Natural killer cell treated with Interleukin-12 subunit alpha and Interleukin-12 subunit beta and Interleukin-15 and Interleukin-18, amount 100 ng/mL, for 72 hours (primary cell): ENCODE measurements at places on chromosomes 12 and 14.
A peak's percentile ranks its signal among the peaks of the same experiment; 100 is the strongest.

DNA sequence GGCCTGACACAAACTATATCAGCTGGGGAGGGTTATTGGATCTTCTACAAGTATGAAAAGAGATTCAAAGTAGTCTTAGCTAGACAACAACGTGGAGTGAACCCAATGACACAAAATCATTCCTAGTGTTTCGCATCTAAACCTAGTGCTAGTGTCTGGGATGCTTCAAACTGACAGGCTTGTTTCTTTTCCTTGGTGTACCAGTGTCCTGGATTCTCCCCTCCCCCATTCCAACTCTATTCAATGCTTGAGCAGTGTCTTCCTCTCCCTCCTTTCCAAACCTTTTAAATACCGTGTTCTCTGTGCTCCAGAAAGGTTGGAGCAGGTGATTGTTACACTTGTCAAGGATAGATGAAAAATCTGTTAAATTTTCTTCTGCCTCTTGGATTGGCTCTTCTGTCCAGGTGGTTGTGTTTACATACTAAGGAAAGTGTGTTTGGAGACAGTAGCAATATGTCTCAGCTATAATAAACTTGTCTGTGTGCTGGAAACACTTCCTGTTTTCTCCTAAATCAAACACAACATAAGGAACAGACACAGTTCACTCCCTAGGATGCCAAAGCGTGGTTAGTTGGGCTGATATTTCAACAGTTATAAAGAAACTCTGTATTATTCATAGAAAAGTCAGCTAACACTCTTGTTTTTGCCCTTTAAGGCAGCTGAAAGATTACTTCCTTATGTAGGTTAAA, 14.4 kb upstream of the GUCY2C start:
- no peak overlapping the region for H3K4me3 ChIP-seq
- peaks cover 7% of the 10 kb centered on the region for H3K4me1 ChIP-seq
- H3K36me3 ChIP-seq: no peaks in the 10 kb centered on the region
- DNase-seq: no peak
- H3K27ac ChIP-seq: no peak overlapping the region

DNA sequence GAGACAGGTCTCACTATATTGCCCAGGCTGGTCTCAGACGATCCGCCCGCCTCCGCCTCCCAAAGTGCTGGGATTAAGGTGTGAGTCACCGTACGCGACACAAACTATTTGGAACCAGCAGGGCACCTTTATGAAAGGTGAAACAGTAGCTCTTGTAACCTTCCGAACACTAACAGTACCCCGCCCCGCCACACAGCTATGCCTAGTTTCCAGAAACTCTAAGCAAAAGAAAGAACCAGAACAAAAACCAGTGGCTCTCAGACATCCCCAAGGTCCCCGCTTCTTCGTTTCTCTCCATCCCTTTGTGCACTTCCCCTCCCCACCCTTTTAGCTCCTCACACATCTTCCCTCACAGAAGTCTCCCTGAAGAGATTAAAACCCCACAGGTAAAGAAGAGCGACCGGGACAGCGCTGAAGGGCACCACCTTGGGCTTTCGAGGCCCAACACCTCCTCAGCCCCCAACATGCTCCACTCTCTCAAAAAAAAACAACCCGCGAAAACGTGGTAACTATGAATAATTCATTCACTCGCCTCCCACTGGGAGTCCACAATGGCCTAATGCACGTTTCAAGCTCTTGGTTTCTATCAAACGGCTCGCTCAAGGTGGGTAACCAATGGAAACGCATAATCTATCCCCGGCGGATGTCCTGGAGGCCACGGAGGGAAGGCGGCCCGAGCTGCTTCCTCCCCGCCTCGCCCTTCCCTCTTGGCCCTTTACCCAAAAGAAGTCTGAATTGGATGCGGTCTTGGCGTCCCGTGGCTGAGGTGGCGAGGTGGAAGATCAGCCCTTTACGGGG, 877 bp downstream of the BAG5 start:
- no peak for DNase-seq
- H3K36me3 ChIP-seq: peaks cover 22% of the 10 kb centered on the region
- H3K27me3 ChIP-seq: no peaks in the 10 kb centered on the region
- H3K27ac ChIP-seq: peak overlapping the region; percentile 96
- H3K4me1 ChIP-seq: peaks cover 41% of the 10 kb centered on the region

DNA sequence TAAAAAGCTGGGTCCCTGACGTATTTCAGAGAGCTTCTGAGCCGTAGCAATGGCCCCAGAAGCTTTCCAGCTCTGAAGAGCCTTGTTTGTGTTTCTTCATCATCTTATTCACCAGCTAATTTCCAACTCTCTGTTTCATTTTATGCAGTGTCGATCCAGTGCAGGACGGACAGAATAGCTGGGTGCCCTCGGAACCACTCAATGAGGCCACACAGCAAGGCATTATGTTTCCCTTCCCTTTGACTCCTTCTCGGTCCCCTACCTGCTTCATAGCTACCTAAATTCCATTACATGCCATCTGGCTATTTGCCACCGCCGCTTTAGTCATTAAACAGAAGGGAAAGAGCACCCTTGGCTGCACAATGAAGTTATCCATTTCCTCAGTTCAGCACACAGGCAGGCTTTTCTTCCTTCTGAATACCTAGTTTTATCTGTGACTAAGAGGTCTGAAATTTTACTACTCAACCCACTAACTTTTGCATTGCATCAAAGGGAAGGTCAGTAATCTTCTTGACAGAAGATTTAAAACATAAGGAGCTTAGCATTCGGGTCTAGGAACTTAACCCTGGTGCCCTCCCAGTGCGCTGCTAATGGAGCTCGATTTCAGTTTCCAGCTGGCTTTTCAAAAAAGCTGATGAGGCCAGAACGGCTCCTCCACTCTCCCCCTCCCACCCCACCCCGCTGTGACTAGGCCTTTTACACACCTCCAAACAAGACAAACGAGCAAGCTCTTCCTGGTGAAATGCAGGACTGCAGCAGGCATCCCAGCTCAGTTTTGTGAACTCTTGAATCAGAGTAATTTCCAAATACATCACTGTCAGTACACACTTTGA, 176.8 kb downstream of the GXYLT1 start:
- no peak overlapping the region for H3K27ac ChIP-seq
- H3K4me3 ChIP-seq: no peak overlapping the region
- DNase-seq: no peak
- peaks cover 8% of the 10 kb centered on the region for H3K27me3 ChIP-seq
- no peaks in the 10 kb centered on the region for H3K4me1 ChIP-seq

GRCh38 chr12:19884021-19884492, 444.8 kb downstream of the AEBP2 start:
- H3K27ac ChIP-seq: no peak overlapping the region
- peaks cover 3% of the 10 kb centered on the region for H3K27me3 ChIP-seq
- H3K4me3 ChIP-seq: no peak overlapping the region
- H3K4me1 ChIP-seq: no peaks in the 10 kb centered on the region
- DNase-seq: no peak

- H3K4me1 ChIP-seq: no peaks in the 10 kb centered on the region
- H3K4me3 ChIP-seq: no peak overlapping the region
- H3K27me3 ChIP-seq: no peaks in the 10 kb centered on the region
- no peak overlapping the region for H3K27ac ChIP-seq
Measured at GRCh38 chr14:74913986-74914573, 9.0 kb downstream of the RPS6KL1 start.

- no peaks in the 10 kb centered on the region for H3K27me3 ChIP-seq
- H3K27ac ChIP-seq: no peak overlapping the region
- no peak overlapping the region for H3K4me3 ChIP-seq
- DNase-seq: no peak
Measured at GRCh38 chr12:38269897-38270296, 46.7 kb upstream of the ALG10B start.

DNA sequence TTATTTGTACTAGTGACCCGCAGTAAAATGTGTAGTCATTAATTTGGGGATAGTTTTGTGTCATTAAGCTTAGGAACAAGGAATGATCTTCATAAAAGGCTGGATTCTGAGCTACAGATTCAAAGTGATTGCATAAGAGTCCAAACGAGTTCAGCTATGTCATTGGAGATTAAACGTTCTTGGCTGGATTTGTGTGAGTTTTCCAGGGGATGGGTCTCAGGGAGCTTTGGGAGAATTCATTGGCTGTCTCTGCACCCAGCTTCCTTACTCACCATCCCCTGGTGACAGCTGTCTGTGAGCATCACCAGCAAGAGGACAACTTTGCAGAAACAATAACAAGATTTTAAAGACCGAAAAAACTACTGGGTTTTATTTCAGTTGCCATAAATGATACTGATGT, 130.4 kb downstream of the DAAM1 start:
- H3K4me3 ChIP-seq: no peak overlapping the region
- H3K4me1 ChIP-seq: peaks cover 8% of the 10 kb centered on the region
- H3K36me3 ChIP-seq: no peaks in the 10 kb centered on the region
- no peak overlapping the region for H3K27ac ChIP-seq
- no peak for DNase-seq

GRCh38 chr12:119911182-119911581, 34.1 kb upstream of the CIT start:
- DNase-seq: no peak
- H3K36me3 ChIP-seq: no peaks in the 10 kb centered on the region
- peaks cover 8% of the 10 kb centered on the region for H3K27me3 ChIP-seq
- no peak overlapping the region for H3K4me3 ChIP-seq
- no peaks in the 10 kb centered on the region for H3K4me1 ChIP-seq

DNA sequence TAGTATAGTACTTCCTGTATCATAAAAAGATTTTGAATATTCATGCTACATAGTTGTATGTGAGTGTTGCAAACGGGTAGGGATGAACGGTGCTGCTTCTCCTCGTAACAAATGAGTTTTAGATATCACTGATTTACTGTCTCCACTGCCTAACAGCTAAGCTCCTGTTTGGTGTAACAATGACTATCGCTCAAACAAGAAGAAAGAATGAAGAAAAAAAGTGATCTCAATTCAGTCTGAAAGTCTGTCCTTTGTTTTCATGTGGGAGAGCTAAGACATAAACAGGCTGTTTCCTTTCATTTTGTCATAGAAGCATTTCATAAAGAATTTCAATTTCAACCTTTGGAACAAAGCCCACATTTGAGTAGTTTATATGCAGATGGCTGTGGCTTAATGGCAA, 26.1 kb upstream of the RTRAF start:
- DNase-seq: no peak
- H3K27me3 ChIP-seq: no peaks in the 10 kb centered on the region
- peaks cover 59% of the 10 kb centered on the region for H3K36me3 ChIP-seq
- peak overlapping the region; percentile 81 for H3K27ac ChIP-seq
- peaks cover 68% of the 10 kb centered on the region for H3K4me1 ChIP-seq

DNA sequence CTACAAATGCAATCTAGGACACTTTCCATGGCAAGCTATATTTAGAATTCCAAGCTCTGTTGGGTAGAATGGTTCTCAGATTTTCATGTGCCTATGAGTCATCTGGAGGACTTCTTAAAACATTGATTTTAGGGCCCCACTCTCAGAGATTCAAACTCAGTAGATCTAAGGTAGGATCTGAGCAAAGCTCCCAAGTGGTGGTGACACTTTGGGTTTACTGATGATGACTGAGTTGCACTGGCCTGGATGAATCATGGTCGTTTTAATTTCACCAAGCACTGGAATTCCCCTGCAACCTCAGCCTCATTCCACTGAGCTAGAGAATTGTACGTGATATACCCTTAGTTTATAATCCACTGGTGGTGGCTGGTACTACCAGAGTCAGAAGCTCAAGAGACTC, 86.5 kb downstream of the PPM1H start:
- DNase-seq: no peak
- H3K4me3 ChIP-seq: no peak overlapping the region
- H3K27ac ChIP-seq: no peak overlapping the region
- H3K27me3 ChIP-seq: peaks cover 18% of the 10 kb centered on the region
- no peaks in the 10 kb centered on the region for H3K4me1 ChIP-seq
